ENCODE measurements at places on chromosomes 3 and 15.

GRCh38 chr15:60889491-60889890 lies 339.6 kb downstream of the RORA start:
- no peak for DNase-seq

GRCh38 chr3:65245133-65246063 lies 557.6 kb upstream of the ADAMTS9 start:
- no peak for DNase-seq

DNA sequence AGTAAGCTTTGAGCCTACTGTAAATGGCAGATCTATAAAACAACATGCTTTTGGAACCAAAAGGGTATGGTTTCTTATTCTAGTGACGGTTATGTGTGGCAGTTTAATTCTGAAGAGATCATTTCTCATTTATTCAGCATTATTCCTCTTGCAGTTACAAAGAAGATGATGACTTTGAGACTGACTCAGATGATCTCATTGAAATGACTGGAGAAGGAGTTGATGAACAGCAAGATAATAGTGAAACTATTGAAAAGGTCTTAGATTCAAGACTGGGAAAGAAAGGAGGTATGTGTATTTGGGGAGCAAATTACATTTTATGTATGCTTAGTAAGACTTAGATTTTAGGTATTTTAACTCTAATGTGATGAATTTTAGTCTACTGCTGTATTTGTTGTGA lies 41.5 kb downstream of the CHD2 start:
- no peak for DNase-seq

DNA sequence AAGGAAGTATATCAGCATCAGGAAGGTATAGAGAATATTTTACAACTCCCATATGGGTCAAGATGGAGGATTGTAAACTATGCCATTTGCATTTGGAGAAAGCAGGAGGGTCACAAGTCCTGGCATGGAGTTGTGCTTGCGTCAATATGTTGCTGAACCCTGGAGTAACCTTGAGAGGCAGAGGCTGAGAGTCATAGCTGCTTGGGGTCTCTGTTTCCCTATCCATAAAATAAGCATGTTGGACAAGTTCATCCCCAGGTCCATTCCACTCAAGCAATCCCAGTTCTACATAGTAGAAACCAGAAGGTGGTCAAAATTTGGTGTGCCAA lies 273.6 kb downstream of the MECOM start:
- DNase-seq = no peak

- no peak for DNase-seq
Observed at GRCh38 chr3:71389911-71390573, 193.5 kb downstream of the FOXP1 start.

- DNase-seq = no peak
Observed at GRCh38 chr3:195403244-195403643, 39.6 kb downstream of the ACAP2 start.

DNA sequence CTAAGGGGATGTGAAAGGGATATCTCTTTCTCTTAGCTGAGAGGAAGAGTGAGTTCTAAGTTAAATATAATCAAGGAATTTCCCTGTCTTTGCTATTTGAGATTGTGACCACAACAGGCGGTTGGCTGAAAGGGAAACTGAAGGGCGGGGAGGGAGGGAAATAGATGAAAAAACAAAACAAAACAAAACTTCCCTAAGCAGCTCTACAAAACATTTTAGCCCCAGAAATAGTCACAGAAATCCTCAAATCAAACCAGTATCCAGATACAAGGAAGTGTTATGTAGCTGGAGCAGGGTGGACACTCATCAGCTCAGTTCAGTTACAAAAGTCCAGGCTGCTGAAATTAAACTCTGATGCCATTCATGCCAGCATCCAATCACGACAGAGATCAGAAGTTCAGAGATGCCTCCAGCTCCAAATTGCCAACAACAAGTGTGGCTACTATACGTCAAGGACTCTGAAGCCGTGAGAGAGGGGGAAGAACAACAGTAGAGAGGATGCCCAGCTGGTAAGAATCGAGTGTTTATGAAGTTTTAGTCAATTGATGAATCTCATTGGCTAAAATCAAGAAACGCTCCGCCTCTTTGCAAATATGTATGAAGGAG lies 319 bp upstream of the TP63 start:
- DNase-seq = no peak

GRCh38 chr3:168801794-168802193 lies 706.1 kb upstream of the GOLIM4 start:
- DNase-seq = no peak

GRCh38 chr3:88075497-88075896 lies 16.4 kb downstream of the ZNF654 start:
- no peak for DNase-seq

- DNase-seq = no peak
Observed at GRCh38 chr3:46950177-46950576, 26.4 kb downstream of the CCDC12 start.

DNA sequence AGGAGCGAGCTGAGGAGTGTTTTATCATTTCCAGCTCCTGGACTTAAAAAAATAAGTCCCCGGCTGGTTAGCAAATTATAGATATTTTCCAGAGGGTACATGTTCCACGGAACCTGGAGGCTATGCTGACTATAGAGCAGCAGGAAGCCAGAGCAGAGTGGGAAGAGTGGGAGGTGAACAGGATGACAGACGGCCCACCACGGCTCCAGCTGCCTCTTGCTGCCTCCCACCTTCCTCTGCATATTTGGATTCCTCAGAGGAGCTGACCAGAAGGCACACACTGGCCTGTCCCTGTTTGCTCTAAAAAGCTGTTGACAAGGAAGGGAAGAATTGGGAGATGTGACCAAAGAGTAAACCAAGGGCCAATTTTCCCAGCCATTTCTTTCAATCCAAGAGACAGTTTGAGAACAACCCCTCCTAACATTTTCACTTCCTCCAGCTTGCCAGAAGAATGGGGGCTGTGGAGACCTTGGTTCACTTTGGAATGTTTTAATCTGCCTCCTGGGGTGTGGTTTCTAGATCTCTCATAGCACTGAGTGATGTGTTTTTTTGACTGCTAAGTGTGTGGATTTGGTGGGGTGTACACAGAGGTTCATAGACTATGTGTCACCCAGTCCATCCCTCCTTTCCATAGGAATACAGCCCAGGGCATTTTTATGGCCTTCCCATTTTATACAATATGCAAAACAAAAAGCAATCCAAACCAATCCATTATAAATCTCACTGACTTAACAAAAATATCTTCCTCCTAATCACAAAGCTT lies 36.8 kb downstream of the HGD start:
- no peak for DNase-seq

DNA sequence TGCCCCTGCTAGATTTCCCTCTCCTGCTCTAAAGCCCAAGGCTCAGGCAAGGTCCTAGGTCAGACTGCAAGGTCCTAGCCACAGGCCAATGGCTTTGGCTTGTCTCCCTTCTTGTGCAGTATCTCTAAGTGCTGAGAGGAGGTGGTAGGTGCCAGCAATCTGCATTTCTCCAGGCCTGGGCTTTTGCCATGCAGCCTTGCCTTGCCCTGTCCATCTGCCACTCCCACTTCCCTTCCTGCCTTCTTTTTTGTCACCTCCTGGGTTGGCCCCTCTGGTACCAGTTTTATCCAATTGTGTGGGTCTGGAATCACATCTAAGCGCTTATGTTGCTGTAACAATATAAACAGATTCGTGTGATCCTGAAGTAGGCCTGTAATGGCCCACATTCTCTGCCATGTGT lies 109.9 kb downstream of the MYRIP start:
- DNase-seq = no peak

GRCh38 chr15:80640531-80641121 lies 54.5 kb upstream of the ABHD17C start:
- DNase-seq = no peak

DNA sequence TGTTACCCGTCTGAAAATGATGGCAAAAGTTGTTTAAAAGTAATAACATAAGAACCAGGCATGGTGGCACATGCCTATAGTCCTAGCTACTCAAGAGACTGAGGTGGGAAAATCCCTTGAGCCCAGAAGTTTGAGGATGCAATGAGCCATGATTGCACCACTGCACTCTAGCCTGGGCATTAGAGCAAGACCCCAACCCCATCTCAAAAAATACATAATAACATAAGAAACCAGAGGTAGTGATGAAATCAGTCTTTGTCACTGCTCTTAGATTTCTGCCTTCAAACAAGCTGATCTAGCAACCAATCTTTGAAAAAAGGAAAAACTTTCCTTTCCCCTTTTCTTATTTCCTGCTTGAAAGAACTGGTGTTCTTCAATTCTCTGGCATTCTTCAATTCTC lies 71.3 kb downstream of the TMCC1 start:
- DNase-seq = no peak

DNA sequence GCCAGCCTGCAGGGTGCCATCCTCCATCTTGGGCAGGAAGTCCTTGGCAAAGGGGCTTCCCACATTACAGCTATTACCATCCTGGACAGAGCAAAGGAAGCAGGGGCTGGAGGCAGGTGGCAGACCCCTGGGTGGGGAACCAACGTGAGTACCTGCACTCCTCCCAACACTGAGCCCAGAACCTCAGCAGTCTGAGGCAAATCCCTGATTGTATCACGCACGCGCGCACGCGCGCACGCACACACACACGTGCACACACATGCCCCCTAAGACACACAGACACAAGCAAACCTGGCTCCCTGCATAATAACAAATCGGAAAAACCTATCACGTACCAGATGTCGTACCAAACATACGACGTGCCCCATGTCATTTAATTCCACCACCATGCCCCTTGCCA lies 11.8 kb downstream of the POLG start:
- no peak for DNase-seq

- DNase-seq = no peak
Observed at GRCh38 chr3:14231145-14231990, 52.8 kb downstream of the LSM3 start.

DNA sequence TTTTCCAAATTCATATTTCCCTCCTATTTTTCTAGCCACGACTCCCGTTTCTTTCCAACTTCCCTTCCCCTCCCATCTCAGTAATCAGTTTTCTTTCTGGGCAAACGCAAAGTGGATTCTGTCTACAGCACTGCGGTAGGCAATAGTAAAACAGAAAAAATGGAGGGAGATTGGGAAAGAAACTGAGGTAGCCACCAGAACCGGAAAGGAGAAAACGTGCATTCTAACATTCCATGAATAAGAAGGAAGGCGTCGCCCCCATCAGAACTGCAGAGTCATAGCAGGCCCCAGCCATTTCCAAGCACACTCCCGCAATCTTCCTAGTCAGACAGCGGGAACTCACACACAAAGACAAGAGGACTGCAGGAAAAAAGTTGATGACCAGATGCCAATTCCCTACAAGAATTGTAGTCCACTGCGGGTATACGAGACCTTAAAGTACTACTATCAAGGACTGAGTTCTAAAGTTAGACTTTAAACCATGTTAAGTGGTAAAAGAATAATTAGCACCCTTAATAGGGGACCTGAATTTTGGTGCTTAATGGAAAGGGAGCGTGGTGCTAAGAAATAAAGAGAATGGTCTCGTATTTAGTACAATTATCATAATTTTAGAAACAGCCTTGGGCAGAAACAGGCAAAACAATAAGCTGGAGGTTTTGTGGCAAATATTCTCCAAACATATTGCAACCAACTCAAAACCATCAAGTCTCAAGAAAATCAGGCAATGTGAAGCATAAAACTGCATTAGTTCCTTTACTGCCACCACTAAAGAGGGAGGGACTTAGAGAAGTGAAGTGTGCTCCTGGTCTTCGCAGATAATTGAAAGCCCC lies 1.4 kb downstream of the PFN2 start:
- no peak for DNase-seq

All from stimulated activated CD8-positive, alpha-beta memory T cell treated with anti-CD3 and anti-CD28 coated beads, Interleukin-4, amount 100 ng/mL, for 24 hours (primary cell).